ENCODE measurements at places on chromosomes 4 and X.
A peak's percentile ranks its signal among the peaks of the same experiment; 100 is the strongest.

DNA sequence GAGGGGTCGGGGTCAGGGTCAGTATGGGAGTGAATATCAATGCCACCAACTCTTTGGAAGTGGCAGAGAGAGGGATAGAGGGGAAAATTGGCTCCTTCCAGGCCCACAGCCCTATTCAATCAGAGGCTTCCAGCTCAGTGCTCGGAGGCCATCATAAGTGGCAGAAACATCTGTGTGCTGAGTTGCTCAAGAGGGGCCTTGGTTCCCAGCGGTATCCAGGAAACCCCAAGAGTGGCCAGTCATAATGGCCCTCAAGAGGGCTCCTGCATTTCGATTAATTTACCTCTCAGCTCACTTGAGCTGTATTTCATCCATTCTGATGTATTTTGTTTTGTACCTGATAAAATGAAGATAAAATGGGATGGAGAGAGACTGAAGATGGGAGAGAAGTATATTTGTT, 154.3 kb upstream of the EOLA2 start:
- DNase-seq = no peak

DNA sequence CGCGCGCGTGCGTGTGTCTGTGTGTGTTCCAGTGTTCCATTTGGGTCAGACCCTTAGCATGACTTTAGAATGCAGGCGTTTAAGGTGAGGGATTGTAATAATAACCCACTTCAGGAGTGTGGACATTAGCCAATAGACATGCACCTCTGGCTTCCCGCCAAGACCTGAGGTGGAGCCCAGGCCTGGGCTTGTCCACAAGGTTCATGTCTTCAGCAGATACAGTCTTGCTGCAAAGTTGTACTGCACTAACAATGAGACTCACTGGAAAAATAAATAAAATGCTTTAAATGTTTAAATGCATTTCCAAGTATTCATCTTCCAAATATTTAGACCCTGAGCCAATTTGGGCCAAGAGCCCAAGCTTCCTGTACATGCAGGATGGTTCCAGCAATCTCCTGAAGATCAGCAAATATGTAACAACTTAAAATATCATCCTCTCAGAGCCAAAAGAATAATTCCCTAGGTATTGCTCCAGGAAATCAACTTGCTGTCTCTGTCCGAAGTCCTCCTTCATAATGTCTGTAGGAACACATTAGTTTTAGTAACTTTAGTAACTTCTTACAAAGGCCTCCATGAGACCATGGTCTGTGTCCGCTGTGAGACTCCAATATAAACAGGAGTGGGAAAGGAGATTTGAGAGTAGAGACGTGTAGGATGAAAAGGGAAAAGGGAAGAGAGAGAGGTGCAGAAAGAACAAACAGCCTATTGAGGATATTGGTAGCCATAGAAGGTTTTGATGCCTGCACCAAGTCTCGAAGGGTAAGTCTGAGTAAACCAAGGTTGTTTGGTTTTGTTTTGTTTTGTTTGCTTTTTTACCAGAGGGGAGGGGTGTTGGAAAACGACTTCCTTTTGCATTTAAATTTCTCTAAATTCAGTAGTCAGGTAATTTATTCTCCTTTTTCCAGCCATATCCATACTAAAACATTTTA, 98.5 kb upstream of the KLF3 start:
- no peak for DNase-seq

DNA sequence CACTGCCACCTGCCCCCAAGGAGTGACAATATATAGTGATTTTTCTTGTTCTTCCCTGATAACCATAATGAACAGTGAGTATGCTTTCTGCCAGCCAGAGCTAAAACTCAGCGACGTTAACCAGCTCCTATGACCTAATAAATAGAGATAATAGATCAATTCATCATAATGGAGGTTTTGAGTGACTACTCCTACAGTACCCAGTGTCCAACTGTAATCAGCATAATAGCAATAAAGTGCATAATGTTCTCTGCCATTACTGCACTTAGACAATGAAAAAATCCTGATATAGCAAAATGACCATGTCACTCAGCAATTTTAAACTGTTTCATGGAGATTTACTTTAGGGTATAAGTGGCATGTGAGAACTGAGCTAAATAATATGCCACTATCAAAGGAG, 20.7 kb upstream of the TXLNG start:
- DNase-seq = no peak

DNA sequence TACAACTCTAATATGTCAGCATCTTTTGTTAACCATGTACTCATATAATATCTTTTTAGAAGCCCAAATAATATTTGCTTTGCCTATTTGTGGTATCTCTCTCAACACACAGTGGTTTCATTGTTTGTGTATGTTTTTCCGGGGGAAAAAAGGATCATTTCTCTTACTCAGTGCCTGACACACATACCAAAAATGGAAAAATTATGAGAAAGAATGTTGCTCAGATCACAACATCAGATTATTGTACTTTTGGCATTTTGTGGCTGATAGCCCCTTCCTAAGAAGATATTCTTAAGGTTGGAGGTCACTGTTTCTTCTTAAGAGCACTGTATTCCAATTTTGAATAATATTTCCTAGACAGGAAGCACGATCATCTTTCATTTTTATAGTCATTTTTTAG, 93.6 kb downstream of the PDLIM5 start:
- DNase-seq = no peak

DNA sequence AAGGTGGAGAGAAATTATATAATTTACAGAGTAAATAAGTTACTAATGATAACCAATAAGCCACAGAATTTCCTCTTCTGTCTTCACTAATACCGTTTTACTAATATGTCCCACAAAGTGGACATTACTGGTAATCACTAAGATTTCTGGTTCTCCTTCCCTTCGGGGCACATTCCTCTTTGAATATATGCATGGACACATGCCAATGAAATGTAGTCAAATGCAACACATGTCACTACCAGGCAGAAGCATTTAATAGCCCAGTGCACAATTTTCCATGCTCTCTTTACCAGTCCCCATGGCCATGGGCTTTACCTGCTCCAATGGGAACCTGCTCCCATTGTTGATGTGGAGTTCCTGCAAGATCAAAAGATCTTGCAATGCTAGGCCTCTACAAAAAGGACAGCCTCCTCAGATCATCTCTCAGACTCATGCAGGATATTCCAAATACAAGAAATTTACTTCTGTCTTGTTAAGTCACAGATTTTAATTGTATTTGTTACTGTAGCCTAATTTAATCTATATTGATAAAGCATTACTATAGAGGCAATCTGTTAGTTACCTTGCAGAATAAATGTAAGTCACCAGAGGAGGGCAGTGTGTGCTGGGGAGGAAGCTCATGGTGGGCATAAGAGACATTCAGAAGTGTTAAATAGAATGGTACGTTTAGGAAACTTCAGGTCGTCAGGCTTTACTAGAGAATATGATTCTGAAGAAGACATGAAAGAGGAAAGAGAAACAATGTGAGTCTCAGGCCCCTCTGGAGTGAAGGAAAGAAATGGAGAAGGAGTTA, 37.1 kb upstream of the INPP4B start:
- DNase-seq = no peak

DNA sequence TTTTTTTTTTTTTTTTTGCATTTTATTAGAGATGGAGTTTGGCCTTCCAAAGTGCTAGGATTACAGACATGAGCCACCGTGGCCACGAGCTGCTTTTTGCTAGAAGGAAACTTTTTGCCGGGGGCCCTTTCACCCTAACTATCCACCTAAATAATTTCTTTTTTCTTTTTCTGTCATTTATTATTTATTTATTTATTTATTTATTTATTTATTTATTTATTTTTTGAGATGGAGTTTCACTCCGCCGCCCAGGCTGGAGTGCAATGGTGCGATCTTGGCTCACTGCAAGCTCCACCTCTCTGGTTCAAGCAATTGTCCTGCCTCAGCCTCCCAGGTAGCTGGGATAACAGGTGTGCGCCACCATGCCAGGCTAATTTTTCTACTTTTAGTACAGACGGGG, 303.9 kb downstream of the ASMT start:
- DNase-seq = no peak

DNA sequence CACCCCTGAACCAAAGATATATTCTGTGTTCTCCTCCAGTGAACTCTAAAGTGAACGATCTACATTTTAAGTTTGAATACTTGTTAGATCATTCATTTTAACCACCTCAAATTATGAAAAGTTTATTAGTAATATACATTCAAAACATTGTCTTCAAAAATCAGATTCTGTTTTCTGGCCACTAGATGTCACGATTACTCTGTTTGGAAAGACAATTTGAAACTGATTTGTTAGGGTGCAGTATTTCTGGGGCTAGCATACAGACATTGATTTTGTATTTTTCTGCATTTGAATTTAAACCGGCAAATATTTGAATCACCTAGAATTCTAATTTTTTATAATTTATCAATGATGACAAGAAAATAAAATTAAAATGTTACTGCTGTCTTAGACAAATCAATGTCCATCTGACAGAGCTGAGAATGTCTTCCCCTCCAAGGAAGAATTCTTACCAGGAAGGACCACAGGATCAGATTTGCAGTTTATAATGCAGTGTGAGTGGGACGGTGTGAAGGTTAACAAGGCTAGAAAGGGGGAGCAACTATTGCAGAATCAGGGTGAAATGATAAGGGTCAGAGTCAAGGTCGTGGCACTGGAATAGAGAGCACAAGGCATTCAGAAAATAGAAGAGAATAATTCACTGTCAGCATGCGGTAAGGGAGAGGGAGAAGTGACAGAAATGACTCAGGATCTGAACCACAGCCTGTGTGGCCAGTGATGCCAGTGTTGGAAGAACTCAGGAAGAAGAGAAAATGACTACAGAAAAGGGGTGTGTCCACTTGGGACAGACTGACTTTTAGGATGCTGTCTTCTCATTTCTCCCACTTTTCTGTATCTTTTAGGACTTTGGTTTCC, 91.6 kb downstream of the ANXA10 start:
- no peak for DNase-seq

DNA sequence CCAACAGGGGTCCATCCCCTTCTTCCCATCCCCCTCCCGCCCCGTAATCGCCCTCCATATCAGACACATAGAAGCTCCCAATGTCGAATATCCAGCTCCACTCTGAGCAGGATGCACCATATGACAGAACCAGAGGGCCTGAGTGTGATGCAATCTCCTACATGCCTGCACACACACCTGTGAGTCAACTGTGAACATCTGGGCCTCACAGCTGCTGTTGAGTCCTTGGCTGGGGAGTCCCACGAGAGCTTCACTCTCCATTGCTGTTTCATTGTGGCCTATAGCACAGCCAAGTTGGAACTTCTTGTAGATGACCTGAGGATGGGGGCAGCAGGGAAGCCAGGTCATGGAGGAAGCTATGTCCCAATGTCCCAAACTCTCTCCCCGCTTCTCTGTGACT, 8.2 kb downstream of the SLC38A5 start:
- no peak for DNase-seq

- DNase-seq = peak; percentile 38
These were observed 770 bp downstream of the SMAD1 start for GRCh38 chr4:145482209-145483037.

GRCh38 chr4:1099684-1100335, 13.6 kb downstream of the RNF212 start:
- DNase-seq = no peak

DNA sequence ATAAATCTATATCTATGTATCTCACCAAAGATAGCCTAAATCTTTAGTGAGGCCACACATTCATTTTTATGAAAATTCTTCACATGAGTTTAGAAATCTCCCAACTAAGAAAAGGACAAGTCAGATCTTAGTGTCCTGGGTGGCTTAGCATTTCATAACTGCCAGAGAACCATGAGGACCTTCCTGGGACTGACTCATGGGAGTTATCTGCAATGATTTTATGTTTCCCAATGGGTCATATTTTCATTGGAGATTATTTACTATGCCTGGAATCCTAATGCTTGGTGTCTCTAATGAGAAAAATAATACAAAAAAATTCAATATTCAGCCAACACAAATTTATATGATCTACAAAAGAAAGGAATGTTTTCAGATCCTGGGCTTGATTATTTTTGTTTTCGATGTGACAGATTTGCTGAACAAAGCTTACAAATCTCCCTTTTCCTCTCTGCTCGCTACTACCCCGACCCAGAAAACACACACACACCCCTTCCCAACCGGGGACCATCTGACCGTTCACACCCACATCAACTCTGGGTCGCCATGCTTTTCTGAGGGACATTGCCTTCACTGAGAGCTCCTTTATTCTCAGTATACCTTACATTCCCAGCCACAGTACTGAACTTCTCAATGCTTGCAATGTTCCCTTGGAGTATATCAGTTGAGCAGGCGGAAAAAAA, 40.1 kb downstream of the SORBS2 start:
- no peak for DNase-seq

- DNase-seq = no peak
These were observed 271.5 kb downstream of the NR3C2 start for GRCh38 chr4:148170408-148171365.

GRCh38 chr4:40058121-40058520, 1.5 kb downstream of the N4BP2 start:
- DNase-seq = no peak

DNA sequence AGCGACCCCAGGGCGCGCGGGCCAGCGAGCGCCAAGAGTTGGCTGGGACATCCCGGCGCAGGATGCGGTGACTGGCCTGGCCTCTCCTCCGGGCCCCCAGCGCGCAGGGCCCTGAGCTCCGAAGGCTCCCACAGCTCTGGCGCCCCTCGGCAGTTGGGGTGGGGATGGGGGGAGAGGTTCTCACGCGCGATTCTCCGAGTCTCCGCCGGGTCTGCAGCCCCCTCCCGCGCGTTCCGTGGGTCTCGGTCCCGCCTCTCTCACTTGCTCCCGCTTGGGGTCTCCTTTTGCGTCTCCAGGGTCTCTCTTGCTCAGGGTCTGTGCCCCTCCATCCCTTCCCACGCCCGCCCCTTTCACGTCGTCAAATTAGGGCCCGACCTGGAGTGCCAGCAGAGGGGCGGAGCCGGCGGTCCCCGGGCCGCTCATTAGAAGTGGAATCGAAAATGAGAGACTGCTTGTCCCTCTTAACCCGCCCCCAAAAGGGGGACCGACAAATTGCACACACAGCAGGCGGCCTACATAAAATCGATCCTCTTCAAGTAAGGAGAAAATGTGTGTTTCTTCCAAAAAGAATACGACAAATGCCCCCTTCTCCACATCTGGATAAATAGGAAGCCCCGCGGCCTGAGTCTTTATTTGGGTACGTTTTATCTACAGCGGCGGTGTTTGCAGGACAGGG, 877 bp upstream of the NKX1-1 start:
- no peak for DNase-seq

DNA sequence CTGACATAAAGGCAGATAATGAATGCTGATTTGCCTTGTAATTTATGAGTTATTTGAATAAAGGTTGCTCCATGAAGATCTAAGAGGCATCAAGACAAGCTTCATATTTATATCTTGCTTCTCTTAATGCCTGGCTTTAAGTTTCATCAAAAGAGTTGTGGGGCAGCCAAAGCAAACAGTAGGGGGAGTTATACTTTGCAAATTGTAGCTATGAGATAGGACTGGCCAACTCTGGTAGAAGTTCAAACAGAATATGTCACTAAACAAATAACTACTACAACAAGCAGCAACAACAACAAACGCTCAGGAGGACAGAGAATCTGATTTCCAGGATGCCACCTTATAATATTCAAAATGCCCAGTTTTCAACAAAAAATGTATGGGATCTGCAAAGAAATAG, 69.1 kb upstream of the PLAC1 start:
- DNase-seq = no peak

GRCh38 chr4:79237851-79238250, 88.0 kb downstream of the NAA11 start:
- DNase-seq = no peak
